Uterine smooth muscle cell (primary cell): ENCODE measurements at places on chromosomes 11 and 22. TPM values are rescaled to one million over a fixed set of nuclear protein-coding genes. Genes with fewer than 3 reads are reported as not detected.

Gene EFCAB6
- total RNA-seq, result 0.55 and 3.6 TPM in 2 replicates

Gene SLC5A4
- total RNA-seq, result 0.11 and 0.37 TPM in 2 replicates

Gene POTEH
- total RNA-seq, result not detected in 2 replicates

Gene MB
- not detected in 2 replicates for total RNA-seq
